ENCODE measurements at places on chromosomes 1 and 21.

- no peak for DNase-seq
These were observed 509.8 kb downstream of the PTPRU start for GRCh38 chr1:29746076-29746665.

DNA sequence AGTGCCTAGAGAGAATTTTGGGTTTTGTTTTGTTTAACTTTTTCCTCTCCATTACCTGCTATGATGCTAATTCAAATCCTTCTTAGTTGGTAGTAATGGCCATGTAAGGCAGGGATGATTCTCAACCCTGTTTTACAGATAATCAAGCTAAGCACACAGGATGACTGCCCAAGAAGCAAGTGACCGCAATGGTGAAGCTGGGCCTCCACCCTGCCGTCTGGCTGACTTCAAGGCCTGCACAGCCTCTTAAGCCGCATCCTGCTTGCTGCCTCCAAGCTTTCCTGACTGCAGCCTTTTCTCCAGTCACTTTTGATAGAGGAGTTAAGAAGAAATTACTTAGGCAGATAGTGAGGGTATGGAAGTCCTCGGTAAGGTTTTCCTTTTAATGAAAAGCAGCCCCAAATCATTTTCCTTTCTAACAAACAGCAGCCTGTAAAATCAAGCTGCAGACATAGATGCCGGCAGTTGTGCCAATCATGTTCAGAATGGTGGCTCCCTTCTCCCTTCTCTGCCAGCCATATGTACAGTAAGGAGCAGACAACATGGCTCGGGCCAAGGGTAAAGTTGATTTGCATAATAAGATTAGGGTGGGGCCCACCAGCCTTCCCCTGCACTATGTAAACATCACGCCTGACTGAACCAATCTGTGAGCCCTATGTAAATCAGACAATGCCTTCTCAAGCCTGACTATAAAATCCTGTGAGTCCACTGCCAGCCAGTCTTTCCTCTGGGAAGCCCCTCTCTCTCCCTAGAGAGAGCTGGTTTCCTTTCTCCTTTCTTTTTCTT, 8.8 kb upstream of the CTBS start:
- no peak for DNase-seq

GRCh38 chr1:20587661-20588053, 1.2 kb upstream of the CDA start:
- no peak for DNase-seq

DNA sequence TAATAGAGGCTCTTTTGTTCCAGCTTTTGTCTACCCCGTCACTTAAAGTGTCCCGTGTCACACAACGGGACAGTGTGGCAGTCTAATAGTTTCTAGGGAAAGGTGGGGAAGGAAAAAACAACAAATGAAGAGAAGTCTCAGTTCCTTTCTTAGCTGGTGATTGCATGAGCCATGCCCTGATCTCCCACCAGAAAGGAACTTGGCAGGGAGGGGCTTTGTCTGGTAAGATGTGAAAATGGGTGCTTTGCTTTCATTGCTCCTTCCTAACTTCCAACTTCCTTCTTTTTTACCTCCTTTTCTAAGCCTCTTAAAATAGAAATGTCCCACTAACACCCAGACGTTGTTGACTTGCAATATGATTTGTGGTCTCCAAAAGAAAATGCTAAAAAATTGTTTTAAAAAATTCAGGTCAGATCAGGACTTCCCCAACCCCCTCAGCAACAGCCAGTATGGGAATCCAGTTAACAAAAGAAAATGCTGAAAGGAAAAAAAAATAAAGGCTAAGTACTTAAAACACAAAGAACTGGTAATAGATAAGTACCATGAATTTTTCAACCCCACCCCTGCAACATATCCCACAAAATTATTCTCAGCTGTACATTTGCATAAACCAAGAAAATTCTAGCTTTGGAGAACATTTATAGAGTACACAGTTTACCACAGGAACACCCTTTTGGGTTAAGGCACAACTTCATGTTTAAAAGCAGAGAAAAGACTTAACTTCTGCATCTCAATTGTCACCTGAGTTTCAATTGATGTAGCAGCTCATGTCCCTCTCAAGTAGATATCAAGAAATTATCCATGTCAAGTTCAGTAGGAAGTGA, 106.2 kb downstream of the NIBAN1 start:
- DNase-seq: no peak

DNA sequence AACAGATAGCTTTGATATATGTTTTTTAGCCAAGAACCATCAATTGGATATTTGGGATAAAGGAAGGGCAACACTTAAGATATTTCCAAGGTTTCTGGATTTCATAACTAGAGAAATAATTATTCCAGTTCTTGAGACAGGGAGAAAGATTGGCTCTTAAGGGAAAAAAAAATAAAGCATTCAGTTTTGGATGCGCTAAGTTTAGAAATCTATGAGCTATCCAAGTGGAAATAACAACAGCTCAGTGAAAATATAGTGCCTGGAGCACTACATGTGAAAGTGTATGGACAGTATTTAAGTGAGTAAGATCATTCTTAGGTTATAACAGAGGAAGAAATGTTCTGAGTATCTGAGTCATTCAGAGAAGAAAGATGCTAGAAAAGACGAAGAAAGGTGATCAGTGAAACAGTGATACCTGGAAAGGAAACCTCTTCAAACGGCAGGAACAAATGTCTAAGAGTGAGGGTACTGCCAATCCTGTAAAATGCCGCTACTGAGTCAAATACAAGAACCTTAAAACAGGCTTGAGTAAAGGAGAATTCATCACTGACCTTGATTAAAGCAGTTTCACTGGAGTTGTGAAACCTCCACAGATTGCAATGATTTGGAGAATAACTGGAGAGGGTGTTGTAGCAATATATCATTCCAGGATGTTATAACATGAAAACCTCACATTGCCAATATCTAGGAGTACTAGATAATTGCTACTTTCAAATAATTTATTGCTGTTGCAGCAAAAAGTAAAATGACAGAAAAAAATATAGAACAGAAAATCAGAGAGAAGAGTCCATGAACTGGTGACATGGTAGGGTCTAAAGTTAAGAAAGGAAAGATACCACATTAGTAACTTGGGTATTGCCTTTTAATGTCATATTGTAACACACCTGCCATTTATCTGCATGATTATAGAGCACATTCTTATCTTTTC, 482.1 kb upstream of the RGS18 start:
- no peak for DNase-seq

- no peak for DNase-seq
These were observed 41.4 kb downstream of the ACOT7 start for GRCh38 chr1:6352138-6352563.
